ENCODE measurements at places on chromosomes 16 and 17.
A peak's percentile ranks its signal among the peaks of the same experiment; 100 is the strongest.

DNA sequence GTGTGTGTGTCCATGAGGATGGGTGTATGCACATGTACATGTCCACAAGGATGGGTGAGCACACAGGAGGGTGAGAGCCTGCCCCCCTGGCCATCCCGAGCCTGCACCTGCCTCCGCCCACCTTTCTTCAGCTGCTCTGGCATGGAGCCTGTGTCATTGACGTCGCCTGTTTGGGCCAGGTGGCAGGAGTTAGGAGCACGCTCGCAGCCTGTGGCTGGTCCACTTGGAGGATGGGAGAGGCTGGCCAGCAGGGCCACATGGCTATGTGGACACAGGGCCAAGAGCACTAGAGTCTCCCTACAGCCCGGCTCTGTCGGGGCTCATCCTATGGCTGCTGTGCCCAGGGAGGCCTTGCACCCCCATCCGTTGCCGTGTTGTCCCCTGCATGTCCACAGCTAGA, 21.4 kb downstream of the BAHCC1 start:
- no peak for DNase-seq

- no peak for DNase-seq
Measured at GRCh38 chr16:29678691-29679267, at the start of gene QPRT. Gene QPRT, plus strand, starts transcription at chr16:29679180. Its CDS starts 18 bp downstream, at chr16:29679198.

DNA sequence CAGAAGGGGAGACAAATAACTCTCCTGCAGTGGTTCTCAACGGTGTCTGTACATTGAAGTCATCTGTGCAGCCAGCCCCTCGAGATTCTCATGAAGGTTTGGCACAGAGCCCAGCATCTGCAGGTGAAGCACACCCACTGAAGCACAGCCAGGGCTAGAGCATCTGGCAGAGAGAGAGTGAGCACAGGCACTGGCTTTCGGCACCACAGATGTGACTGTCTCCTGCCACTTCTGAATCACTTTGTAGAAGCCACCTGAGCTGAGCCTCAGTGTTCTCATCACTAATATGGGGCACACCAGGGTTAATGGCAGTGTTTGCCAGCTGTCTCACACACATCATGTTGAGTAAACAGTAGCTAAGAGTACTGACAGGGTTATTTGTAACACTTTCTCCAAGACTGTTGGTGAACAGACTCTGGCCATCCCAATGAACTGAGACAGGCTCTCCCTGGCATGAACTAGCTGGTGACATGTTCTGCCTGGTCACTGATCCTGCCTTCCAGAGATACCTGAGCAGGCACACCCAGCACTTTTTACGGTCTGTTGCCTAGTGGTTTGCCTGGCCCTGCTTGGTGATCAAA, 10.9 kb downstream of the HSPB9 start:
- no peak for DNase-seq

DNA sequence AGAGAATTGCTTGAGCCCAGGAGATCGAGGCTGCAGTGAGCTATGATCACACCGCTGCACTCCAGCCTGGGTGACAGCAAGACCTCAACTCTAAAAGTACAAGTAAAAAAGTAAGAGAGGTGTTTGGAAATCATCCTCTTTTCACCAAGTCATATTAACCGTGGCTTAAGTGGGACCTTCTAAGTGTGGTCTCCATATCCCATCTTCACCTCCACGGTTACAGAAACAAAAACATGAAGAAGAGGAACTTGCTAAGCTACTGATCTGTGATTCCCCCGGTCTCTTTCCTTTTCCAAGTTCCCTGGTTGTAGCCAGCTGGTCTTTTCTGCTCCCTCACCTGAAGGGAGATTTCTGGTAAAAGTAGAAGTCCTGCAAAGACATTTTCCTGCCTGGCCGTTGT, 389.4 kb downstream of the CPPED1 start:
- DNase-seq, result no peak

GRCh38 chr17:63497708-63498483, 21.0 kb downstream of the ACE start:
- no peak for DNase-seq

GRCh38 chr17:7235693-7236665, 1.7 kb upstream of the DVL2 start:
- no peak for DNase-seq

GRCh38 chr16:48918520-48919258, 308.7 kb upstream of the N4BP1 start:
- DNase-seq, result no peak

- DNase-seq, result no peak
Measured at GRCh38 chr16:84240455-84240854, 643 bp upstream of the KCNG4 start.

- no peak for DNase-seq
Measured at GRCh38 chr17:61349350-61349749, 50.3 kb upstream of the TBX2 start.

- no peak for DNase-seq
Measured at GRCh38 chr17:72913142-72913682, 179.3 kb downstream of the SLC39A11 start.

DNA sequence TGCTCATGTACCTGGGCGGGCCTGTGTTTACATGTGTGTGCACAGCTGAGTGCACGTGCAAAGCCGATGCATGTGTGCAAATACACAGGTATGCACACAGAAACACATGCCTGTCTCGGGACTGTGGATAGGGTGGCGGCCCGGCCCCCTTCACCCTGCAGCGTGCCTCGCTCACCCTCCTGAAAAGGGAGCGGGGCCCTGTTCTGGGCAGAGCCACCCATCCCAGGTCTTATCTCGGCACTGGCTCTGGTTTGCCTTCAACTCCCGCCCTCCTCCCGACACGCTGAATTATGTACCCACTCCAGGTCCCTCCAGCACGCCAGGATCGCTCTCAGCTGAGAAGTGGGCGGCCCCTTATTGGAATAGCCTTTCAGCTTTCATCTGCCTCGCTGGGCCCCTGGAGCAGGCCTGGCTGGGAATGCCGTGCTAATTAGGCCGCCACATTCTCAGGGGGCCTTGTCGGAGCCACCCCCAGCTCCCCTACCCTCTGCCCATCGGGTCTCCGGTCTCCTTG, 77.8 kb downstream of the RTN4RL1 start:
- DNase-seq, result no peak

- no peak for DNase-seq
Measured at GRCh38 chr16:57132470-57132869, 40.1 kb downstream of the CPNE2 start.

- no peak for DNase-seq
Measured at GRCh38 chr17:34382621-34383124, 19.6 kb upstream of the CCL1 start.

DNA sequence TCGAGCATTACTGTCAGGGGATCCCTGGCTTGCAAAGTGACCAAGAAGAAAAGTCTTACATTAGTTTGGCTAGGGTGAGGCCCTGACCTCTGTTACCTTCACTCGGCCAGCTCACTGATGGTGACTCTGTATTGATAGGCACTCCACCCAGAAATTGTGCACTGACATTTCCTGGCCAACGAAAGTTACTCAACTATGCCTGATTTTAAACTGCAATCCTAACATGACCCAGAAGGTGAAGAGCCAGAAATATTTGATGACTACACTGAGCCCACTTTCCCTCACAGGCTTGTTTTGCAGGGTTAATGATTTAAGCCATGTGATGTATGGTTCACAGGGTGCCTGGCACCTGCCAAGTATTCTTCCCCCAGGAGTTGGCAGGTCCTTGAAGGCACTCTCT, 208.2 kb upstream of the MAF start:
- DNase-seq, result no peak

DNA sequence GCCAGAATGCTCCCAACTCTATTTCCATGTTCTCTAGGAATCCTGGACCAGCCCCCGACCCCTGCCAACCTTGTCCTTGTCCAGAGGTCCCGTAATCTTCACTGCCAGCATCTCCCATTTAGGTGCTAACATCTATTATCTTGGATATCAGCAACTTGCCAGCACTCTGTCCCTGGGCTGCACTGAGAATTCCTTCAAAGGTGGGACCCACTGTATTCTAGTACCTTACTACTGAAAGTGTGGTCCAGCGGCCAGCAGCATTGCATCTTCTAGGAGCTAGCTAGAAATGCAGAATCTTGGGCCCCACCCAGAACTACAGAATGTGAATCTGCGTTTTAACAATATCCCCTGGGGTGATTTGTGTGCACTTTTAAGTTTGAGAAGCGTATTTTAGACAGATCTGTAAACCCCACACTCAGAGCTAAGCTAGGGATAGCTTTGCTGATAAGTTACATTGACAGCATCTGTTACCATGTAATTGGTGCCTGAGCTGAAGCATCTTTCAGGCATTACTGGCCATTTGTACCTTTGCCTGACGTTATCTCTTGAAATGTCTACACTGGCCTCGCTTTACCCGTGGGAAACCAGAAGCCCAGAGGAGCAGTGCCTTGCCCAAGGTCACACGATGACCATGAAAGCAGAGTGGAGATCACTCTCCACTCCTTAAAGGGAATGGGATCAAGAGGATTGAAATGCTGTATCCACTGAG, 8.3 kb downstream of the ABAT start:
- no peak for DNase-seq

DNA sequence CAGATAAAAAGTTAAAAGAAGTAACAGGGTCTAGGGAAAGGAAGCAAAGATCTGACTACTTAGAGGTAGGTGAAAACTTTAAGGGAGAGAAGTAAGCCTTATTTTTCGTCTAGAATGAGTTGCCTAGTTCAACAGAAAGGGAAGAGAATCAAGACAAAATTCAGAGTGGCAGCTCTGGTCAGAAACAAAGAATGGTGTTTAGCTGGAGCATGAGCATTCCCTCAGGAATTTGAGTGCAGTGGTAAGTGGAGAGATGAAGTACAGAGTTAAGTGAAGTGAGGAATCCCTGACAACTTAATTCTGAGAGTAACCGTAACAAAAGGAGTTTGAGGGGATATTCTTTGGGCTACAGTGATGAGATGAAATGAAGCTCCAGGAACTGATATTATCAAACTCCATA, 11.5 kb downstream of the SMG6 start:
- no peak for DNase-seq

- DNase-seq, result no peak
Measured at GRCh38 chr16:26993963-26994362, 72.8 kb upstream of the C16orf82 start.

GRCh38 chr17:79609049-79609589, 1.7 kb downstream of the RBFOX3 start:
- DNase-seq, result no peak

DNA sequence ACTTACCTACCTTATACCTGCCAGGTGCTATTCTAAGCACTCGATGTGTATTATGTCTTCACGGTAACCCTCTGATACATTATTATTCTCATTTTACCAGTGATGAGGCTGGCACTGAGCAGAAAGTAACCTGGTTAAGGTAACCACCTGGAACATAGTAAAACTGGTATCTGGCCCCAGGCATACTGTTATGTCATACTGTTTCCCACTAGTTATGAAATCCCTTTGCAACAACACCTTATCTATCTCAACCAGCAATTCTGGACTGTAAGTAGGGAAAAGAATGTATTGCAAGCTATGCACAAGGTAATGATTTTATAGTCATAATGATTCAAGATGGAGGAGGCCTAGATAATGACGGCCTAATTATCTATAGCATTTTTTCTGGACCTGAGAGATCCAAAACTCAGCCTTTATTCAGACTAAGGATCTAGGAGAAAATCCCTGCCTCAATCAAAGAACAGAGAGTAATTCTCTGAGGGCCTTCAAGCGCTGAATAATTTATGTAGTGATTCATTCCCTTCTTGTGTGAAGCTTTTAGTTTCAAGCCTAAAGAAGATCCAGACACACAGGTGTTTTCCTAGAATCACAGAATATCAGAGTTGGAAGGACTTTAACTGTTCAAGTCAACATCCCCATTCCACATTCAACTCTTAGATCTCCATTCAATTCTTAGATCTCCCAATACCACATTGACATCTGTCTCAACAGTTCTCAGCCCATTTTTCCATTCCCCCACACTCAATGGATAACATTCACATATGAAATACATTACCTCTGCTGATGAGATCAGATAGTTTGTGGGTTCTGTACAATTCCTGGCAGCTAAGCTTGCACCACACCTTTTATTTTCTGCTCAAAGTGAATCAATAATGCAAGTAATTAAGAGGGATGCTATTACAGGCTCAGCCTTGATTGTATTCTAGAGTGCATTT, 14.9 kb upstream of the MMD start:
- no peak for DNase-seq

- DNase-seq, result no peak
Measured at GRCh38 chr17:55601874-55602364, 90.7 kb upstream of the SMIM36 start.

DNA sequence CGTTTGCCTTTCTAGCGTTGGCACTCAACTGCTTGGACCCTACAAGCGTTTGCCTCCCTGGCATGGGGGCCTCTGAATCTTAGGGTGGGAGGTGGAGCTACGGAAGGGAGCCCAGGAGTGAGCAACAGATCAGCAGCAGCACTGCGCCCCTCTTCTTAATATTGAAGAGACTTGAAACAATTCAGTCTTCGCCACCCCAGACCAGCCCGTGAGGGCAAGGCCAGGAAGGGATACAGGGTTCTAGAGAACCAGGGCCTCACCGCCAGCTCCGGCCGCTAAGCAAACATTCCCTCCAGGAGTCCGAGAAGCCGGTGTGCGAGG, 1.5 kb upstream of the GPRC5C start:
- no peak for DNase-seq

DNA sequence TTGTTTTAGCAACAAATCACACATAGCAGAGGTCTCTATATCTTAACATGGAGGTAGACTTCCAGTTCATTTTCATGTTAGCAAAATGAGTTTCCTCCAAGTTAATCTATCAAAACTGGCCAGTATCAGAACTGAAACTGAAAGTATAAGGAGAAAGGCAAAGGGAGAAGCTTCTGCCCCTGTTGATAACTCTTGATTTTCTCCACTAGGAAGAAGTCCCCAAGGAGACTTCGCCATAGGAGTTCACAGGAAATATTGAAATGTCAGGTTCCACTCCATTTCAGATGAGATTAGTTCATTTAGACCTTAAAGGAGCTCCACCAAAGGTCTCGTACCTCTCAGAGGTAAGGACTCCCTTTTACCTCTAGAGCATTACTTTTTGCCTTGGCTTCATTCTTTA, 1.2 kb upstream of the OGFOD3 start:
- no peak for DNase-seq

- peak; percentile 65 for DNase-seq
Measured at GRCh38 chr16:10964891-10965326, 20.5 kb downstream of the CLEC16A start.

DNA sequence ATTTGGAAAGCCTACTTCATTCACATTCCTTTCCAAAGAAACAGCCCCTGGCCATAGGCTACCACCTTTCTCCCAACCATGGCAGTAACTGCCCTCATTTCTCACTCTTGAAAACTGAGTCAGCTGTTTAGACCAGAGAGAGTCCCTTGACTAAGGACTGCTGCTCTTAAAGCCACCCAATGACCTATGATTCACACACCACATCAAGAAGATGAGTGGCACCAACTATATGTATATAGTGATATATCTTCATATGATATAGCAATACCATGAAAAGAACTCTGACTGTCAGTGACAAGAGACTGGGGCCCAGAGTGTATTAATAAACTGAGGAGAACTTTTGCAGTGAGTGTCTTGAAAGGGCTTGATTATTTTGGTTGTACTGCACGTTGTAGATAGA, 404.5 kb upstream of the ASIC2 start:
- DNase-seq, result no peak

Measured in T follicular helper cell (primary cell).